ENCODE measurements at places on chromosomes 7 and 10.

GRCh38 chr10:118841881-118842605, 87.3 kb upstream of the CACUL1 start:
- DNase-seq, result no peak

GRCh38 chr10:93367664-93368063, 114.5 kb downstream of the MYOF start:
- DNase-seq, result no peak

- DNase-seq, result no peak
Observed at GRCh38 chr10:89975771-89976170, 274.4 kb downstream of the KIF20B start.

DNA sequence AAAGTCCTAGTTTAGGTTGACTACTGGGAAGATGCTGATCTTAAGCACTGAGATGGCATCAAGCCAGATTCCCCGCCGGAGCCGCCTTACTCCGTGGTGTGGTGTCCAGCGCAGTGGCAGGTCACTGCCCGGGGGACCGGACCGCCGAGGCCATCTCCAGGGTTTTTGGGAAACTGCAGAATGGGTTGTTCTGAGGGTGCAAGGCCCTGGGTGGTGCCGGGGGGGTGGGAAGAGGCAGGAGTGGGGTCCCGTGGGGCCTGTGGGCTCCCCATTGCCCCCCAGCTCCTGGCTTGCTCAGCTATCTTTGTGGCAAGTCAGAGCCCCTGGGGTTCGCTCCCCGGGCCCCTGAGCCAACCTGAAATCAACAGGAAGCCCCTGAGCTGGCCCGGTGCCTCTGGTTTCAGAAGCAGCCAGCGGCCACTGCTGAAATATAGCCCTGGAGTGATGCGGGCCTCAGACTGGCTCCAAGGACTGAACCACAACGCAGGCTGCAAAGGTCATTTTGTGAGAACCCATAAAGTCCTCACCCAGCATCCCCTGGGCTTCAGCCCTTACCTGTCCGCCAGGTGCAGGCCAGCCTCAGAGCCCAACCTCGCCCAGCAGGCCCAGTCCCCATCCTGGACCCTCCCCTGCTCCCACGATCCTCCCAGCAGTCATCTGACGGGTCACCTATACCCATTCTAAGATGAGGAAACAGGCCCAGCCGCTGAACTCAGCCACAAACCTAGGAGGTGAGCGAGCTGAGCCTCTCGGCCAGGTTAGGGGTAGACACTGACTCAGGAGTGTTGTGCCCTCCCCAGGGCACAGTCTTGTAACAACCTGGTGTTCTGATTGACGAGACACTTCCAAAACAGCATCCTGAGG, 102.7 kb downstream of the PDGFA start:
- no peak for DNase-seq

DNA sequence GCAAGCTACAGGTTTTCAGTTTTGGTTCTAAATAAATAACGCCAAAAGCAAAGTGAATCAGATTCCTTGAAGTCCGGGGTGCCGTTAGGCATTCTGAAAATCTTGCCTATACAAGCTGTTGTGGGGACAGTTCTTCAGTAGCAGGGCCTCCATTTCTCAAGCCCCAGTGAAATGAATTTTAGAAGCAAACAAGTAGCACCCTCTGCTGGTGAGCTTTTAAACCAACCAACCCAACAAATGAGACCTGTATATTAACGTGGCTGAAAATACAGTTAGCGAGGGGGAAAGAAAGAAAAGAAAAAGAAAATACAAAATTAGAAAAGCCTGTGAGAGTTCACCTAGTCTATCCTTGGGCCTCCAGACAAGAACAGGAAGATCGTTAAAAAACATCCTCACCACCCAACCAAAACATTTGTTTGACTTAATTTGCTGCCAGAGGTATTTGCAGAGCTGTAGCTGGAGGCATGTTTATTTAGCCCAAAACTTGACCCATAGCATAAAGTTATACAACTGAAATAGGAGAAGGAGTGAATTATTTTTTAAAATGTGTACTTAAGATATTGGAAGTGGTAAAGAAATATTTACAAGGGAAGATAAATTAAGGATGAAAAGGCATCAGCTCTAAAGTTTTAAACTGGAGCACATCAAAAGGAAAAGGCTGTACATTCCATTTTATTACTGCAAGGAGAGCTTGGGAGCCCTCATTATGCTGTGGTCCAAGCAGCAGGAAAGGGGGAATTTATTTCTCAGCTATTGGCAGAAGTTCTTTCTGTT, 98.9 kb downstream of the DYNC1I1 start:
- DNase-seq, result no peak

DNA sequence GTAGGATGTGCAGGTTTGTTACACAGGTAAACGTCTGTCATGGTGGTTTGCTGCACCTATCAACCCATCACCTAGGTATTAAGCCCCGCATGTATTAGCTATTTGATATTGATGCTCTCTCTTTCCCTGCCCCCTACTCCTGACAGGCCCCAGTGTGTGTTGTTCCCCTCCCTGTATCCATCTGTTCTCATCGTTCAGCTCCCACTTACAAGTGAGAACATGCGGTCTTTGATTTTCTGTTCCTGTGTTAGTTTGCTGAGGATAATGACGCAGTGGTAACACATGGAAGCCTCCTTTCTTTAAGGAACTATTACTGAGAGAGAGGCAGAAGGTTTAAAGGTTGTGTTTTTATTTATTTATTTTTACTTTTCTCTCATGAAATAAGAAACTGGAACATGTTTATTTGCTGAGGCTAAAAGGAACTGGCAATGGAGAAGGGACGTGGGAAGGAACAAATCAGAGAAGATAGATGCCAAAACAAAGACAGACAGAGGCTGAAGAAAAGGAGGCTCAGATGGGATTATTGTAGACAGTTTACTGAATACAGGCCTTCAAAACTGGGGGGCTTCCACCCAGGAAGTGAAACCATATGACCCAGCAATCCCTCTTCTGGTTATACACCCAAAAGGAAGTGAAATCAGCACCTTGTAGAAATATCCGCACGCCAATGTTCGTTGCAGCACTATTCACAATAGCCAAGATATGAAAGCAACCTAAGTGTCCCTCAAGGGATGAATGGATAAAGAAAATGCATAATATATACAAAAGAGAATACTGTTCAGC, 556.3 kb downstream of the GRM8 start:
- DNase-seq, result no peak

GRCh38 chr10:121452581-121452980, 145.7 kb downstream of the FGFR2 start:
- DNase-seq, result no peak

GRCh38 chr7:151868396-151869108, 8.4 kb downstream of the PRKAG2 start:
- DNase-seq, result no peak

DNA sequence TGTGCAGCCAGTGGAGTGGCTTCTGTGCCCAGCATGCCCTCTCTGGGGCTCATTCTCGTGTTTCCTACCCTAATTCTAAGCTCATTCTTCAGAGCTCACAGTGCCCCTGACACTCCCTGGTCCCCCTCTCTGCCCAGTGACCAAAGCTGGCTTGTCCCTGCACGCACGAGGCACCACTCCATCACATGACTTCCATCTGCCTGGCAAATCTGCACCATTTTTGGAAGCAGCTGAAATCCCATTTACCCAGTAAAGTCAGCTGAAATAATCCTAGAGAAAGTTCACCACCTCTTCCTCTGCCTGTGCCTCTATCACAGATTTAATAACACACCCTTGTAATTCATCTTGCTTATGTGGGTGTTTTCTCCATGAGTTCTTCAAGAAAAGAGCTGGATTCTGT, 616.9 kb downstream of the PTPRN2 start:
- DNase-seq, result no peak

GRCh38 chr7:77940647-77941046, 142.1 kb downstream of the PHTF2 start:
- DNase-seq, result no peak

- DNase-seq, result no peak
Observed at GRCh38 chr7:116166156-116166555, 44.2 kb upstream of the TES start.

DNA sequence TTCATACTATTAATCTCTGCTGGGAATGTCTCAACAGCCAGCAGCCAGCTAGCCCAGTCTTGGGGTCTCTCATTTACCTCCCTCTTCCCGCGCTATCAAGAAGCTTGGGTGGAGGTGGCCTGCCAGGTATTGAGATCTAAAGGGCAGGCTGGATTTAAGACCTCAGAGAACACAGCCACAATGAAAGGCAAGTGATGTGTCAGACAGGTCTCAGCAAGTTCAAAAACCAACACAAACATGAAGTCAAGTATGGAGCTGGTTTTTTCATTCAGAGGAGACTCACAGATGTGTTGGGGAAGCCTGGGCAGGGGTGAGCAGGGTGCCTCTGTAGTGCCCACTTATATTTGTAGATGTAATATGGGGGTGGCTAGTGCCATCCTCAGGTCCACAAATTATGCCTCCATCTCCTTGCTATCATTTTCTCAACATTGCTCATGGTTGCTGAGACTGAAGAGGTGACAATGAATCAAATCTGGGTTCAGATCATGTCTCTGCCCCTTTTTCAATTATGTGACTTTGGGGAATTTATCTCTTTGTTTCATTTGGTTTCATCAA, 27.7 kb upstream of the CROT start:
- no peak for DNase-seq

- no peak for DNase-seq
Observed at GRCh38 chr10:4494551-4494950, 331.5 kb upstream of the AKR1E2 start.

DNA sequence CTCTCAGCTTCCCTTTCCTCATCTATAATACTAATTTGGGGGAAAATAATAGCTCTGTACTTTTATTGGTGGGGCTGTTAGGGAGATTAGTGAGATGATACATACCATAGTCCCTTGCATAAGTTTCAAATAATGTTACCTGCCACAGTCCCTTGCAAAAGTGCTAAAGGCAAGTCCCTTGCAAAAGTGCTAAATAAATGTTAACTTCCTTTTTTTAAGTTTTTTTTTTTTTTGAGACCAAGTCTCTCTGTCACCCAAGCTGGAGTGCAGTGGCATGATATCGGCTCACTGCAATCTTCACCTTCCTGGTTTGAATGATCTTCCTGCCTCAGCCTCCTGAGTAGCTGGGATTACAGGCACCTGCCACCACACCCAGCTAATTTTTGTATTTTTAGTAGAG, 43.4 kb upstream of the SRGN start:
- no peak for DNase-seq

- no peak for DNase-seq
Observed at GRCh38 chr10:11140963-11141362, 123.3 kb downstream of the CELF2 start.

GRCh38 chr7:142626420-142627035, 122.7 kb upstream of the PRSS1 start:
- DNase-seq, result no peak

GRCh38 chr10:122368502-122369254, 5.8 kb upstream of the PLEKHA1 start:
- no peak for DNase-seq

DNA sequence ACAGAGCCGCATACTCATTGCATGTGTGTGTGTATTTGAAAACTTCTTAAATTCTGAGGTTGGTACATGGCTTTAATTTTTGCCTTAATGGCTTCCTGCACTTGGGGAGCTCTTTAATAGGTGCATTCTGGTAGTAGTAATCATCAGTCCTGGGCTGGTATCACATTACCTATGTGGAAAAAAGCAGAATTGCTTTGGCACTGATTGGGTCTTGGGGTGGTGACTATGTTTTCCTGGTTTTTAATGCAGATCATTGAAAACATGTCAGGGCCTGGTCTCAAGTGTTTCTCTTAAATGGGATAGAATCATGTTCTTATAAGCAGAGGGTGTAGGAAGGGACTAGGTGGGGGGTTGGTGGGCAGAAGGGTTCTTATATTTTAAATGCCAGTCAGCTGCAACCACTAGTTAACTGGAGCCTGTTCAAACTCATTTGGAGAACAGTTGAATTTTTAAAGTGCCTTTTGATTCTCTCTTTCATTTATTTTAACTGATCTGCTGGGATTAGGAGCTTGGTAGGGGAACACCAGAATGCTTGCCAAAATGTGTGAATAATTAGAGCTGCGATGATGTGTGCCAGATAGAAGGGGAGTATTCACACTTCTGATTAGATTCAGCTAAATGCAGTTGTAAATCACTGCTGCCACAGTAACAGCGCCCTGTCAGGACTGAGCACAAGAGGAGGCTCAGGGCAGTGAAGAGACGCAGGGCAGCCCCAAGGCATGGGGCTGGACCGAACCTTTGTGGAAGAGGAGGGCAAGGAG, 633.5 kb upstream of the GALNT17 start:
- no peak for DNase-seq

- DNase-seq, result no peak
Observed at GRCh38 chr7:73941836-73942551, 81.0 kb downstream of the TMEM270 start.

GRCh38 chr10:122391875-122392274, 17.4 kb downstream of the PLEKHA1 start:
- no peak for DNase-seq

- DNase-seq, result no peak
Observed at GRCh38 chr10:116240157-116240950, 32.7 kb downstream of the GFRA1 start.

- DNase-seq, result no peak
Observed at GRCh38 chr7:69624435-69625230, 26.4 kb downstream of the AUTS2 start.

GRCh38 chr7:64551375-64552142, 11.3 kb downstream of the ZNF680 start:
- DNase-seq, result no peak

DNA sequence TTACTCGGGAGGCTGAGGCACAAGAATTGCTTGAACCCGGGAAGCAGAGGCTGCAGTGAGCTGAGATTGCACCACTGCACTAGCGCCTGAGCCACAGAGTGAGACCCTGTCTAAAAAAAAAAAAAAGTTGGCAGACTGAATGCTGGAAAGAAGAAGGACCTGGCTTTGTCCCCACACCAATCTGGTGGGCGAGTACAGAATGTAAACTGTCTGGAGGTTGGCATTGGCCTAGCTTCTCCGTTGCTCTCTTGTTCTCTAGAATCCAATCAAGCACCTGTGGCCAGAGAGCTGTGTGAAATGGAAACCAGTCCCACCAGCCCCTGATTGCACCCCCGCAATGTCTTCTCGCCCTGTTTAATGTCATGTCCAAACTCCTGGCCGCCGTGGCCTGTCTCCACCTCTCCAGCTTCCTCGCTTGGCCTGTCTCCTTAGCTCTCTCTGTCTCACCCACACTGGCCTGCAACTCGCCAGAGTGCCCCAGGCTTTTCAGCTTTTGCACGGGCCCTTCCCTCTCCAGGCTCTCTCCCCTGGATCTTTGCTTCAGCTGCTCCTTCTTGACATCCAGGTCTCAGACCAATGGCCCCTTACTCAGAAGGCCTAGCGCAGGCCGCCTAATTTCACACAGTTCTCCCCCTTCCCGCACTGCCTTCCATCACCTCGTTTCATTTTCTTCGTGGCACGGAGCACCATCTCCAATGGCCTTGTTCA, 670 bp upstream of the AGK start:
- DNase-seq, result no peak

- no peak for DNase-seq
Observed at GRCh38 chr7:40763319-40764287, 628.8 kb downstream of the SUGCT start.

DNA sequence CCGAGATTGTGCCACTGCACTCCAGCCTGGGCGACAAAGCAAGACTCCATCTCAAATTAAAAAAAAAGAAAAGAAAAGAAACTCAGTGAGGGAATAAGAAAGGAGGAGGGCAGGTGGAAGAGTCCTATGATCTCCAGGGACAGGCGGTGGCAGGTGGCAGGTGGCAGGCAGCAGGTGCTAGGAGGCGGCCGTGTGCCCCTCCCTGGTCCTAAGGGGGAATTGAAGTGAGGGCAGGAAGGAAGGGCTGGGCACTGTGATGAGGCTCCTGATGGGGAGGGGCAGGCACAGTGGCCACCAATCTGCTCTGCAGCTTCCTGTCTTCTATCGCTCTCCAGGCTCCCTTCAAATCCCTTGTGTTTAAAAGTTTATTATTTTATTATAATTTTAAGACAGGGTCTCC, 41.2 kb upstream of the UBE3C start:
- no peak for DNase-seq

All from cortex of kidney (tissue), 1 donor.